ENCODE measurements at places on chromosomes 13 and 19.

DNA sequence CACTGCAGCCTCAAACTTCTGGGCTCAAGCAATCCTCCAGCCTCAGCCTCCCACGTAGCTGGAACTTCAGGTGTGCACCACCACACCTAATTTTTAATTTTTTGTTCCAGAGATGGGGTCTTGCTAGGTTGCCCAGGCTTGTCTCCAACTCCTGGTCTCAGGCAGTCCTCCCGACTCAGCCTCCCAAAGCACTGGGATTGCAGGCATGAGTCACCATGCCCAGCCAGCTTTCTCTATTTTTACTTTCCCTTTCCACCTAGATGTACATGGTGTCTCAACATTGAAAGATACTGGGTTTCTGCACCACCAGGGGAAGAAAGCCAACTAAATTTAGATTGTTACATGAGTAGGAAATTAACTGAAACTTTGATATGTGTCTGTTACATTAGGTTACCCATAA, 13.8 kb upstream of the ZNF846 start:
- no peak for DNase-seq

- no peak for DNase-seq
Measured at GRCh38 chr13:97496511-97496910, 62.5 kb downstream of the RAP2A start.

GRCh38 chr19:7636317-7636690, 606 bp upstream of the STXBP2 start:
- no peak for DNase-seq

GRCh38 chr13:40673414-40673813, 7.0 kb upstream of the FOXO1 start:
- DNase-seq = no peak
